Activated T-cell treated with anti-CD3 and anti-CD28 coated beads for 4 hours (primary cell): ENCODE measurements at places on chromosomes 6 and 20.

DNA sequence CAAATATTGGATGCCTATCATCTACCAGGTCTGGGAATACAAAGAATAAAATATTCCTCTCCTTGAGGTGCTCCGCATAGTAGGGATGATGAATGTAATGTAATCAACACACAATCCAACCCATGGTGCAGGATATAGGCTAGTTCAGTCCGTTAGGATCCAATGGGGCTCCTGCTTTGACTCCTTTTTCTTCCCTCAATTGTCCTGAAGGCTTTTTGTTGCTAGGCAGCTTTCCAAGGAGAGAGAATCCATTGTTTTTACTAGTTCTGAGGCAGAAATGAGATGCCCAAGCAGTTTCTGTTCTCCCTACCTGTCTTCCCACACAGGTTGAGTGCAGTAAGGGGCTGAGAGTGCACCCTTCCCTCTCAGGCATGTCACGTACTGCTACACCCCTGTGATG is 12.1 kb downstream of the WRNIP1 start:
- no peak for DNase-seq

DNA sequence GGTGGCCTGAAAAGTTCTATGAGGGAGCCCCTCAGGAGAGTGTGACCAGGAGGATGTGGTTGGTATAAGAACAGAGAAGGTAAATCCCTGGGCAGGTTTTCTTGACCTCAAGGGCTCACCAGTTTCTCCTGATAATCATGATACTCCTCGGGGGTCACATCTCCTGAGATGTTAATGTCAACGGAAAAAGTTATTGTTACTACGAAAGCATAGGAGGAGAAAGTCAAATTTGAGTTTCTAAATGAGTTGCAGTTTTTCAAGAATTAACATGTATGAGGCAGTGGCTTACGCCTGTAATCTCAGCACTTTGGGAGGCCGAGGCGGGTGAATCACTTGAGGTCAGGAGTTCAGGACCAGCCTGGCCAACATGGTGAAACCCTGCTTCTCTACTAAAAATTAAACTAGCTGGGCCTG is 23.4 kb downstream of the MGME1 start:
- DNase-seq: no peak

- no peak for DNase-seq
Observed at GRCh38 chr6:44497807-44498206, 110.3 kb downstream of the CDC5L start.

DNA sequence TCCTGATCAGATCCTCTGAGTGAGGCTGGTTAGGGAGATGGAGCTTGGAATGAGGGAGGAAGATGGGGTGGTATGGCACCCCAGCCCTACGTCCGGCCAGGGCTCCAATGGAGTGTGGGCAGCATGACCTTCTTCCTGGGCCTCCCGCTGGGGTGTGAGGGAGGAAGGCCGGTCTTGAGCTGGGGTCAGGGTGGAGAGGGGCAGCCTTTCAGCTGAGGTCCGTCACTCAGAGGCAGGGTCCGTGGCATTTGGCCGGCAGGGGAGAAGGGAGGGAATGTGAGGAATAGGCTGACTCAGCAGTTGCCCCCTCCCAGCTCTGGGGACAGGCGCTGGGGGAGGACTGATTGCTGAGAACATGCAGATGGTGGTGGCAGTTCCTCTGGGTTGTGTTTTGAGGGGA is 25.5 kb upstream of the VEGFA start:
- DNase-seq: no peak

- DNase-seq: no peak
Observed at GRCh38 chr20:40838509-40838908, 149.5 kb upstream of the MAFB start.

DNA sequence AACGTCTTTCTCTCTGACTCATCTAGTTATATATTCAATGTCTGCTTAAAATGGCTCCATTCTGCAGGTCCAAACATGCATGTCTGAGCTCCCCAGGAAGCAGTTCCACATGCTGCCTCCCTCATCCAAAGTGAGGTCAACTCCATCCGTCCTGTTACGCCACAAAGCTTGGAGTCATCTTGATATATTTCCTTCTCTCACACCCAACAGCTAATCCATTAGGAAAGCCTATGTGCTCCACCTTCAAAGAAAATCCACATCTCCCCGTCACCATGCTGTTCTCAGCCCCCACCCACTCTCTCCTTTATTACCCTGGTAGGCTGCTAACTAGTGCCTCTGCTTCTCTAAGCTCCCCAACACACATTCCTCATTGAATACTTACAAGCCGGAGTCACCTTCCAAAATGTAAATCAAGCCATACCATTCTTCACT is 130.2 kb upstream of the SYNDIG1 start:
- no peak for DNase-seq

DNA sequence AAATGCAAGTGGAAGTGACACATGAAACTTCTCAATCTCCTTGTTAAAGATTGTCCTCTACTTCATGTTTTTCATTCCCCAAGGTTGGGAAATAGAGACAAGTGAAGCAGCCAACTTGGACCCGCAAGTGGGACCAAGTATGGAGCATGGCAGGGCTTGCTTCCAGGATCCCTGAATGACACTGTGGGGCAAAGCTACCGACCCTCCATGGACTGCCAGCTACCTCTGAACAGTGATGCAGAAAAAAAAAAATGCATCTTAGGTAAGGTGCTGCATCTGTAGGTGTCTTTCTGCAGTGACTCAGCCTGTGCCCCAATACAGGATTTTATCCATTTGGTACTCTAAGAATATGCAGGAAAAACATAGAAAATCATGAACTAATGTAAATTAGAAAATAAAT is 119.1 kb upstream of the ENPP5 start:
- DNase-seq: no peak

DNA sequence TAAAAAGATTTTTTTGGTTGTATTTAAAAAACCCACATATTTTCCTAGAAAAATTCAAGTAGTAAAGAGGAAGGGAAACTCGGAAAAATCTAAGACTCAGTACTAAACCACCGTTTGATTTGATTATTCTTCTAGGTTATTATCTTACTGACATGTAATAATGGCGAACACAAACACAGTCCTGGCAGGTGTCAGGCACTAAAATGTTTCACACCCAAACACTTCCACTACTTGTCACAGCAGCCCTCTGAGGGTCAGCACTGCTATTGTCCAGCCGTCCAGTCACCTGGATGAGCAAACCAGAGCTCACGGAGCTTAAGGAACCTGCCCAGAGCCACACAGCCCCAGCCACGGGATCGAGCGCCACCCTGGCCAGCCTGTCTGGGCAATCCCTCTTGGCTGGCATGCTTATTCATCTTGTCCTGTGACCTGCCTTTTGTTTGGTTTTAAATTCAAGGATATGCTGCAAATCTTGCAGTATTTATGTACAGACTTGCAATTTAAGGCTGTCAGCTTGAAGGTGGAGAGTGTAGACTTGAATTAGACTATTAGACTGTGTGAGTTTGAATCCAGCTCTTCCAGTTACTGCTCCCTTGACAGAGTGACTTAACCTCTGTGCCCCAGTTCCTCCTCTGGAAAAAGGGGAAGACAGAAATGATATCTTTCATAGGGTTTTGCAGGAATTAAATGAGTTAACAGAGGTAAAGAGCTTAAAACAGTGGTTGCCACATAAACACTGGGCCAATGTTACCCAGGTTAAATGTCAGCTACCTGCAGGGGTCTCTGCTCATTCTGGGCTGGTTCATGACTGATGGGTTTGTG is 82.2 kb downstream of the CDYL start:
- no peak for DNase-seq
